ENCODE measurements at places on chromosomes 16 and 17.

DNA sequence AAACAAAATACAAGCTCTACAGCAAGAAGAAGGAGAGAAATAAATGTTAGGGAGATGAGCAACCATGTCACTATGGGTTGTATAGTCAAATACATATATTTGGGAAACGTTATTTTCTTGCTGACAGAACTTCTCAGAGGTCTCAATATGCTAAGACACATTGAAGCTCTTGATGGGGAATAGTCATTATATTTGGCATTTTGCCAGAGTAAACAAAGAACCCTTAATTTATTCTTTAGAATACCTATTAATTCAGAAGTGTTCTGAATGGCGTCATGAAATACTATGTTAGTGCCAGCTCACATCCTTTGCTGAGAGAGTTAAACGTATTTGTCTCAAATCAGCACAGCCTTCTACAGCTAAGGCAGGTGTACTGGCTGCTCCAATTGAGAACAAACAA lies 458.9 kb downstream of the CDH13 start:
- no peak for DNase-seq
- no peaks in the 10 kb centered on the region for H3K27me3 ChIP-seq
- no peaks in the 10 kb centered on the region for H3K36me3 ChIP-seq
- H3K27ac ChIP-seq: no peak overlapping the region
- no peaks in the 10 kb centered on the region for H3K4me1 ChIP-seq

GRCh38 chr16:24851700-24852099 lies 5.9 kb downstream of the SLC5A11 start:
- no peaks in the 10 kb centered on the region for H3K27me3 ChIP-seq
- no peak overlapping the region for H3K4me3 ChIP-seq
- no peak overlapping the region for H3K27ac ChIP-seq
- no peak for DNase-seq
- no peaks in the 10 kb centered on the region for H3K4me1 ChIP-seq

- no peak overlapping the region for H3K4me3 ChIP-seq
- peaks cover 80% of the 10 kb centered on the region for H3K4me1 ChIP-seq
- no peaks in the 10 kb centered on the region for H3K36me3 ChIP-seq
- peak; percentile 66 for DNase-seq
- no peaks in the 10 kb centered on the region for H3K27me3 ChIP-seq
Measured at GRCh38 chr16:85984947-85985451, 86.0 kb downstream of the IRF8 start.

DNA sequence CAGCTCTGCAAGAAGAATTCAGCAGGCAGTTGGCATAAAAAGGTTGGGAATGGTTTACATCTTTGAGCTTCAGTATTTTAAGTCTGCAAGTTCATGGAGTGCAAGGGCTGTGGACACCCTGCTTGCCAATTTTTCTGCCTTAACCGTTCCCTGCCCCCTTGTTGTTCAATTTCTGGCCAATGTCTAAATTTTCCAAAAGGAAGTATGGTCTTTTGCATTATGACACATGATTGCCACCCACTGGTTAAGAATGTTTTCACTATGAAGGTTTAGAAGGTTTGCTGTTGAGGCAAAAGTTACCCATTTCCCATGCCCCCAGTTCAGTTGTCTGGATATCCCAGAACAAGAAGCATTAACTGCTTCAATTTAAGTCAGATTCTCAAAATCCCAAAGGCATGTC lies 441.9 kb downstream of the CDH13 start:
- no peak overlapping the region for H3K27ac ChIP-seq
- H3K27me3 ChIP-seq: no peaks in the 10 kb centered on the region
- no peaks in the 10 kb centered on the region for H3K4me1 ChIP-seq
- H3K36me3 ChIP-seq: no peaks in the 10 kb centered on the region
- no peak for DNase-seq

- no peak overlapping the region for H3K4me3 ChIP-seq
- no peaks in the 10 kb centered on the region for H3K27me3 ChIP-seq
- no peak for DNase-seq
- no peak overlapping the region for H3K27ac ChIP-seq
- no peaks in the 10 kb centered on the region for H3K36me3 ChIP-seq
- no peaks in the 10 kb centered on the region for H3K4me1 ChIP-seq
Measured at GRCh38 chr17:79981090-79981489, 54.6 kb downstream of the TBC1D16 start.

DNA sequence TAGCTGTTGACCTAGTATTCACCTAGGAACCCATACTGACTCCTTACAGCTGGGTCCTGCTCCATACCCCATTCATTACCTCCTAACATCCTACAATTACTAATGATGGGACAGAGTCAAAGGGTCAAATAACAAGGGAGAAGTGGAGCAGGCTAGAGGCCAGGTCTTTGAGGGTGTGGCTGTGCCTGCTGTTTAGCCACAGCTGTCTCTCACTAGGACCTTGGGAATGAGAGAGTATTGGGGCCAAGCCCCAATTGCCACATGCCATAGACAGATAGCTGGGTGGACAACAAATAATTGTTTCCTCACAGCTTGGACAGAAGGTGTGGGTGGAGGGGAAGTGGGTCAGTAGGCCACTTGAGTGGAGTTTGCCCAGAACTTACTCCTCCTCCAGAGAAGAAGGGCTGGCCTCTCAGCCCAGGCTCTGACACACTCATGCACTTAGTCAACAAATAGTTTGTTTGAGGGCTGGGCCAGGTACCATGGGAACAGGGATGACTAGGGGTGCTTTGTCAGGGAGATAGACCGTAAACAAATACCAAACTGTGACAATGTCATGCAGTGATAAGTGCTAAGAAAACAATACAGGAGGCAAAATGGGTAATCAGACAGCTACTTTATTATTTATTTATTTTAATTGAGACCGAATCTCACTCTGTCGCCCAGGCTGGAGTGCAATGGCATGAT lies 10.2 kb upstream of the CENPT start:
- no peaks in the 10 kb centered on the region for H3K27me3 ChIP-seq
- H3K36me3 ChIP-seq: no peaks in the 10 kb centered on the region
- no peak overlapping the region for H3K27ac ChIP-seq
- H3K4me1 ChIP-seq: no peaks in the 10 kb centered on the region
- DNase-seq: no peak

DNA sequence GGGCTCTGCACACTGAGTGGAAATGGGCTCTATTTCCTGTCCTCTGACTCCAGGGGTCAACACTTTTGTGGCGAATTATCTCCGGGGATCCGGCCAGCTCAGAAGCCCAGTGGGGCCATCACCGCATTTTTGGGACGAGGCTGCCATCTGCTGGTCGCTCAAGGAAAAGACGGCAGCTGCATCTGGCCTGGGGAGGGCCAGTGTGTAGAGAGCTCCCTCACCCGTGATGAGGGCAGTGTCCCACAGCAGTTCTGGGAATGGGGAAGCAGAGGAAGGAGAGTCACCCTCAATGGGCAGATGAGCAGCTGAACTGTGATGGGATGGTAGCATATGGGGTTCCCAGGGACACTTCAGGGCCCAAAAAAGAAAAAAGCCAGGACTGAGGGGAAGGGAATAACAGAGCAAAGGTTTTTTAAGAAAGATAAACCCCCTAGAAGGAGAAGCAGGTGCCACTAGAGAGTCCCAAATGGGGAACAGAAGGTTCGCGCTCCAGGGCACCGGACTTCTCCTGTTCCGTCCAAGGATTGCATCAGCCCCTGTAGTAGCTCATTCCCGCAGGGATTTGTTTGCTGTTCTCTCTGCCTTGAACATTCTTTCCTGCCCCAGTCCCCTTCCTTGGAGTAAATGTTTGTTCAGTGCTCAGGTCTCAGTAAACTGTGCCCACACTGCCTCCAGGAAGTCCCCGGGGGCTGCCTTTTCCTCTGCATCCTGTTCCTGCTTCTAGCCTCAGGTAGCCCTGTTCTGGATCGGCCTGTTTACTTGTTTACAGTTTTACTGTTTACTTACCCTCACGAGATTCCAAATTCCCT lies 9.3 kb upstream of the ABCC12 start:
- H3K27me3 ChIP-seq: no peaks in the 10 kb centered on the region
- H3K27ac ChIP-seq: no peak overlapping the region
- peaks cover 2% of the 10 kb centered on the region for H3K4me1 ChIP-seq
- DNase-seq: peak; percentile 75
- H3K36me3 ChIP-seq: no peaks in the 10 kb centered on the region

GRCh38 chr16:556474-557173 lies 3.6 kb upstream of the PRR35 start:
- no peaks in the 10 kb centered on the region for H3K27me3 ChIP-seq
- H3K4me3 ChIP-seq: no peak overlapping the region
- H3K27ac ChIP-seq: no peak overlapping the region
- H3K4me1 ChIP-seq: peaks cover 6% of the 10 kb centered on the region

- H3K36me3 ChIP-seq: no peaks in the 10 kb centered on the region
- H3K27ac ChIP-seq: peak within 1 kb of the TSS; percentile 96
- H3K27me3 ChIP-seq: no peaks in the 10 kb centered on the region
Measured at GRCh38 chr17:39867880-39868553, at the start of gene ZPBP2. TSS of gene ZPBP2 (plus strand) at chr17:39868202. CDS start at chr17:39868355, 153 bp downstream.

DNA sequence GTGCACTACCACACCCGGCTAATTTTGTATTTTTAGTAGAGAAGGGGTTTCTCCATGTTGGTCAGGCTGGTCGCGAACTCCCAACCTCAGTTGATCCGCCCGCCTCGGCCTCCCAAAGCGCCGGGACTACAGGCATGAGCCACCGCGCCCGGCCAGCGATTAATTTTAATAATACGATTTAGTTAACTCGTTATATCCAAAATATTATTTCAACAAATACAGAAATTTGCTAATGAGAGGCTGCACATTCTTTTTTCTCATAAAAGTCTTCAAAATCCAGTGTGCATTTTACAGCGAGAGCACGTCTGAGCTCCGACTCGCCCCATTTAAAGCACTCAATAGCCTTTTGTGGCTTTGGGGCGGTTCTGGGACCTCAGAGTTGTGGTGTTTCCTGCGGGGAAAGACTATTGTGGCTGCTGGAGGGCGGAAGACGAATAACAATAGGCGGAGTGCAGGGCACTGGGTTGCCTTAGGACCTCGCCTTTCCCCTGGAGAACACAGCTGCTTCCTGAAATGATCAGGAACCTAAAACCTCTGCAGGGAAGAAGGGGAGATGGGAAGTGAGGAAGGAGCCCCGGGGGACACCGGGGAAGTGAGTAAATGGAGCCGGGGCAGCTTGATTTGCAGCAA lies 2.9 kb upstream of the ZSCAN10 start:
- no peaks in the 10 kb centered on the region for H3K36me3 ChIP-seq
- peak overlapping the region; percentile 56 for H3K4me3 ChIP-seq
- no peaks in the 10 kb centered on the region for H3K27me3 ChIP-seq

- no peaks in the 10 kb centered on the region for H3K36me3 ChIP-seq
- peaks cover 22% of the 10 kb centered on the region for H3K4me1 ChIP-seq
- no peak overlapping the region for H3K4me3 ChIP-seq
- H3K27ac ChIP-seq: no peak overlapping the region
- DNase-seq: no peak
- H3K27me3 ChIP-seq: no peaks in the 10 kb centered on the region
Measured at GRCh38 chr16:89705006-89705405, 3.5 kb upstream of the SPATA2L start.

GRCh38 chr17:929586-929985 lies 50.0 kb downstream of the NXN start:
- no peaks in the 10 kb centered on the region for H3K4me1 ChIP-seq
- H3K27ac ChIP-seq: no peak overlapping the region
- no peak overlapping the region for H3K4me3 ChIP-seq
- no peaks in the 10 kb centered on the region for H3K27me3 ChIP-seq
- DNase-seq: no peak

DNA sequence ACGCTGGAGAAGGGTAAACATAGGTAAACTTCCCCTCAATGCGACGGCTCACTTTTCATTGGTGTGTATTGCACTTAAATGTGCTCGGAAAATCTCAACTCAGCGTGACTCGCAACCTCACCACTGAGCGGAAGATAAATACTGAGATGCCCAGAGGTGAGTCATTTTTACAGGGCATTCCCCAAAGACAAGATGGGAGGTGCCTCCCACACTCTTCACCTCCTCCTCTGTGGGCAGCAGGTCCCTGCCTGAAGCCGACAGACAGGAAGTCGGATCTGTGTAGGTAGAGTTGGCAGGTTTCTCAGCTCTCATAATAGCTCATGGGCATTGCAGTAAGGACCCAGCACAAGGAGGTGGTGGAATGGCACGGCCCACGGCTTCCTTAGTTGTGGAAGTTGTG lies 274.6 kb upstream of the HSBP1 start:
- no peaks in the 10 kb centered on the region for H3K4me1 ChIP-seq
- no peak overlapping the region for H3K27ac ChIP-seq
- H3K36me3 ChIP-seq: no peaks in the 10 kb centered on the region
- DNase-seq: no peak
- no peak overlapping the region for H3K4me3 ChIP-seq

GRCh38 chr16:78748220-78748929 lies 648.9 kb downstream of the WWOX start:
- no peak for DNase-seq
- peaks cover 57% of the 10 kb centered on the region for H3K4me1 ChIP-seq
- no peaks in the 10 kb centered on the region for H3K36me3 ChIP-seq
- peak overlapping the region; percentile 69 for H3K27ac ChIP-seq
- no peaks in the 10 kb centered on the region for H3K27me3 ChIP-seq
- no peak overlapping the region for H3K4me3 ChIP-seq

DNA sequence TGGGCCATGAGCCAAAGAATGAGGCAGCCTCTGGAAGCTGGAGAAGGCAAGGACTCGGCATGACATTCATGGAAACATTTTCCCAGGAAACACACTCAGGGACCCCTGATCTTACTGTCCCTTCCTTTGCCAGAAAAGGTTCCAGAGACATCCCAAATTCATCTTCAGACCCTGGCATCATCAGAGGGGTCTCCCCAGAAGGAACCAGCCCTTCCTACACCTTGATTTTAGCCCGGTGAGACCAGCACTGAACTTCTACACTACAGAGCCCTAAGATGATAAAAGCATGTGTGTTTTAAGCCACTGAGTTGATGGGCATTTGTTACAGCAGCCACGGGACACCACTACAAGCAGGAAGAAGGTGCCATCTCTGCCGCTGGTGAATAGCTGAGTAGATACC lies 262.3 kb downstream of the C16orf95 start:
- H3K27me3 ChIP-seq: peaks cover 15% of the 10 kb centered on the region
- no peak for DNase-seq
- no peak overlapping the region for H3K27ac ChIP-seq
- no peaks in the 10 kb centered on the region for H3K36me3 ChIP-seq

DNA sequence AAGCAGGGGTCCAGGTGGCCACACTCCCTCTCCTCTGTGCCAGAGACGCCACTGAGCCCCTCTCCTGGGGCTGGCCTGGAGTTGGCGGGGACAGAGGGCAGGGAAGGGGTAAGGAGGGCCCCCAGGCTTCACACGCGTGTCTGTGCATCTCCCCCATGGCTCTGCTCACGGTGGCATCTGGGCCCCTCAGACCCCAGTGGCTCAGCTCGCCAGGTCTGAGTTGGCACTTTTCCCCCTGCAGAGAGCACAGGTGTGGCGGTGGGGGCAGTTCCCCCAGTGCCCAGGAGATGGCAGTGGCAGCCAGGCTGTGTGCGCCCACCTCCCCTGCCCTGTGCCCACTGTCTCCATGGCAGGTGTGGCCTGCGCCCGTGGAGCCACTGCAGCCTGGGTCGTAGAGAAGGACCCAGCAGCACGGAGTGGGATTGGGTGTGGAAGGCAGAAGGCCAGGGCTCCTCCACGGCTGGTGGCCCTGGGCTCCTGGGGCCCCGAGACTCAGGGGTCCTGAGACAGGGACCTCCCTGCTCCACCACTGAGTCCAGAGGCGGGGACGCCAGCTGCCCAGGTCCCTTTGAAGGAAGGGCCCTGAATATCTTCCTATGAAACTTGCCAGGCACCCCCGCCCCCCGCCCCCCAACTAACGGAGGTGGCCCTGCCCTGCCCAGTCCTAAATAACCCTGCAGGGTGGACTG lies 4.3 kb upstream of the APRT start:
- H3K27ac ChIP-seq: no peak overlapping the region
- peak; percentile 74 for DNase-seq
- no peaks in the 10 kb centered on the region for H3K27me3 ChIP-seq
- peaks cover 3% of the 10 kb centered on the region for H3K36me3 ChIP-seq
- H3K4me1 ChIP-seq: peaks cover 16% of the 10 kb centered on the region
- H3K4me3 ChIP-seq: no peak overlapping the region

Measured in B cell (primary cell).